ENCODE measurements at places on chromosomes 11 and 22.

GRCh38 chr22:29343313-29343805 lies 27.9 kb upstream of the RASL10A start:
- DNase-seq = peak; percentile 74

GRCh38 chr11:95821640-95822039 lies 31.3 kb downstream of the CEP57 start:
- peak; percentile 56 for DNase-seq

- DNase-seq = peak; percentile 18
Observed at GRCh38 chr11:129992161-129992944, 10.3 kb downstream of the PRDM10 start.

DNA sequence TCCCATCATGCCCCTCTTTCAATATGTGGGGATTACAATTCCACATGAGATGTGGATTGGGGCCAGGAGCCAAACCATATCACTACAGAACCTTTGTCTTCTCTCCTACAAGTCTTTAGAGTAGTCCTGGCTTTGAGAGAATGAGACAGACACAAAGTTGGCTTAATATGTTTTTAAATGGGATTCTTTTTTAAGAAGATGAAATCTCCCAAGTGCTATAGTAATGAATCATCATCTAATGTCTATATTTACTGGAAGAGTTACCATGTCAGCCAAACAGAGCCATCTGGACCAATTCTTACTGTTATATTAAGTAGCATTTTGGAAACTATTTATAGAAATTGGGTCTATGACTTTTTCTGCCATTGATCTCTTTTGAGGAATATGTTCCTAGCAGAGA lies 38.1 kb upstream of the CARD18 start:
- peak; percentile 89 for DNase-seq

DNA sequence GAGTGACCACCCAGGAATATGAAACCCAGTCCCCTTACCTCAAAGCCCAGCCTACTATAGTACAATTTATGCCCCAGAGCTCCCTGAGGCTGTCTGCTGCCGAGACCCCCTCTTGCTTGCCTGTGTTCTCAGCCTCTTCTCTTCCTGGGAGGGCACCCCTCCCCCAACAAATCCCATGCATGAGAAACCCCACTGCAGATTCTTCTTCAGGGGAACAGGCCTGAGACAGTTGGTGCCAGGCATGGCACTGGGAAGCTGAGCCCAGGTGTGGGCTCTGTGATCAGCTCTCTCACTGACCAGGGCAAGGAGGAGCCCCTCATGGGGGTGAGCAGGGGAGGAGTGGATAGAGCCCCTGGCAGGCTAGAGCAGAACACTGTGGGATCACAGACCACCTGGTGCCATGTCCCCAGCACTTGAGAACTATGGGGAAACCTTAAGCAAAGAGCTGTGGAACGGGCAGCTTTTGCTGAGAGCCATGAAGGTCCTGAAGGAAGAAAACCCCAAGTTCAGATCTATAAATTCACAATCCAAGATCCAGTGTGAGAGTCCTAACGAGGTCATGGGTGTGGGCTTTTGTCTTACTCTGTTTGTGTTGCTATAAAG lies 46.5 kb upstream of the TH start:
- no peak for DNase-seq

GRCh38 chr11:76162336-76163288 lies 43.7 kb downstream of the WNT11 start:
- DNase-seq = no peak

GRCh38 chr22:37892566-37893335 lies 13.3 kb upstream of the MICALL1 start:
- DNase-seq = no peak

DNA sequence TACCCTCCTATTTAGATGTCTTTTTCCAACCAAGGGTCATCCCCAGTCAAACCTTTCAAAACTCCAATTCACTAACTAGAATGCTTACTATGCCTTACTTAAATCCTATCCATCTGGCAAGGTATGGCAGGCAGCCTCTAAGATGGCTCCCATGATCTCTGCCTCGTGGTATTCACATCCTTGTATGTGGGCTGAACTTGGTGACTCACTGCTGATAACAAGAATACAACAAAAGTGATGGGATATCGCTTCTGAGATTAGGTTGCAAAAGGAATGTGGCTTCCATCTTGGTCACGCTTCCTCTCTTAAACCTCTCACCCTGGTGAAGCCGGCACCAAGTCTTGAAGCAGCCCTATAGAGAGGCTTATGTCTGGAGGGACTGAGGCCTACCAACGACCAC lies 29.6 kb upstream of the UPB1 start:
- DNase-seq = peak; percentile 62

DNA sequence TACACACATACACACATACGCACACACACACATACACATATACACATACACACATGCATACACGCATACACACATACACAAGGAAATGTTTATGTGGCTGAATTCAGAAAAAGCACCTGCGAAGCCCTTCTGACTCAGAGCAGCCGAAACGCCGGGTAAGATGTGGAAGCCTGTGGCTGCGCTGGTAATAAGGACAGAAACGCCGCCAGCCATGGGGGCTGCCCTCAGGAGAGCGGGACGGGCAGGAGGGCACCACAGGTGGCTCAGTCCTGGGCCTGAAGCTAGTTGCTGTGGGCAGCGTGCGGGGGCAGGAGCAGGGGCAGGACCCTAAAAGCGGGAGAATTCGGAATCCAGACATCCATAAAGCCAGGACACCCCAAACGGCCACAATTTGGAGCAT lies 378.3 kb downstream of the BRD1 start:
- no peak for DNase-seq

GRCh38 chr11:33474866-33475265 lies 217.7 kb downstream of the HIPK3 start:
- no peak for DNase-seq

GRCh38 chr11:65492637-65493366 lies 6.0 kb upstream of the MALAT1 start:
- peak; percentile 93 for DNase-seq

DNA sequence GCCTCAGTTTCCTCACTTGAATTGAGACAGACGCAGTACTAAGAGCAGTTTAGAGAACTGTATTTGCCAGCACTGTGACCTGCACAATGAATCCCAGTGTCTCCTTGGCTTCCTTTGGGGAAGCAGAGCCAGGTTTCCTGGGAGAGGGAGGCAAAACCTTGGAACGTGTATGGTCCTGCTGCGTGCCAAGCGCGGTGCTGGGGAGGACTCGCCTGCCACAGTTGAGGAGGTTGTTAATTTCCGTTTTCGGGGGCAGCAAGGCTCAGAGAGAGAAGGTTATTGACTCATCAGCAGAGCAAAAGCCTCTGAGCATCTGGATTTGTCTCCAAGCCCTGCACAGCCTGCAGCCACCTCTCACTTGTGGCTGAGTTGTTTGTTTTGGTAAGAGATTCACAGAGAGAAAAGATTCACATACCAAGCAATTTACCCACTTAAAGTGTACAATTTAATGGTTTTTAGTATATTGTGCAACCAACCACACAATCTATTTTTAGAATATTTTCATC lies 10.8 kb downstream of the SYT12 start:
- DNase-seq = peak; percentile 96

DNA sequence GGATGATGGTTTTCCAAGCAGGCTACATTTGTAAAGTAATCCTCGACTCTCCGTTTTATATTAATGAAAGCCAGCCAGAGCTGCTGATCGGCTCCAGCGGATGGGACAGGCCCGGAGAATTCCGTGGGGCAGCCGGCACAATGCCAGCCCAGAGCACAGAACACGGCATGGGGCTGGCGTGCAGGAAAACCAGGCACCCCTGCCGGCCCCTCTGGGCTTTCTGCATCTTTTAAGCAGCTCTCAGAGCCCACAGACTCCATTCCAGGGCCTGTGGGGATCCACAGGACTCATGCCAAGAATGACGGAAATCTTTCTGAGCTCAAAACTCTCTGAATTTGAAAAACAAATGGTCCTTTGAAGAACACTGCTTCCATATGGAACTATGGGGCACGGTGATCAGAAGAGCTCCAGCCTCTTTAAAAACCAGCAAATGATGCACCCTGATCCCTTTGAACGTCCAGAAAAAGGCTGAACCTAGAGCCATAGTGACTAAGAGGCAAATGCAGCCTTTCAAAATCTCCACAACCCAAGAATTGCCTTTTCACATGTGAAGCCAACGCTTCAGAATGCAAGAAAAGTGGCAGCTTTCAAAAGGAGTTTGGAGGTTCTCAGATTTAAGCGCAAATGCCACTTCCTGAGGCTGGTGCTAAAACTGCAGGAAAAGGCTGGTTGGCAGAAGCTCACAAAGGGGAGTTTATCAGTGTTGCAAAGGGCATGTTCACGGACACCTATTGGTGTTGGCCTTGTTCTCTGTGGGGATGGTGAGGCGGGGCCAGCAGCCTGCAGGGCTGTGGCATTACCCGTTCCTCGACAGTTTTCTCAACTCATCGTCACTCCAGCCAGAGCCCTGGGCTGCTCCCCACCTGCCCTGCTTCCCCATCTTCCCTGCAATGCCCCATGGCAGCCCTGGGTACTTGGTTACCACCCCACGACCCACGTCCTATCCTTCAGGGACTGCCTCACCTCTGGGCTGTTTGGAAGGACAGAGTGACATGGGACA lies 212.5 kb downstream of the CTTN start:
- DNase-seq = peak; percentile 38

DNA sequence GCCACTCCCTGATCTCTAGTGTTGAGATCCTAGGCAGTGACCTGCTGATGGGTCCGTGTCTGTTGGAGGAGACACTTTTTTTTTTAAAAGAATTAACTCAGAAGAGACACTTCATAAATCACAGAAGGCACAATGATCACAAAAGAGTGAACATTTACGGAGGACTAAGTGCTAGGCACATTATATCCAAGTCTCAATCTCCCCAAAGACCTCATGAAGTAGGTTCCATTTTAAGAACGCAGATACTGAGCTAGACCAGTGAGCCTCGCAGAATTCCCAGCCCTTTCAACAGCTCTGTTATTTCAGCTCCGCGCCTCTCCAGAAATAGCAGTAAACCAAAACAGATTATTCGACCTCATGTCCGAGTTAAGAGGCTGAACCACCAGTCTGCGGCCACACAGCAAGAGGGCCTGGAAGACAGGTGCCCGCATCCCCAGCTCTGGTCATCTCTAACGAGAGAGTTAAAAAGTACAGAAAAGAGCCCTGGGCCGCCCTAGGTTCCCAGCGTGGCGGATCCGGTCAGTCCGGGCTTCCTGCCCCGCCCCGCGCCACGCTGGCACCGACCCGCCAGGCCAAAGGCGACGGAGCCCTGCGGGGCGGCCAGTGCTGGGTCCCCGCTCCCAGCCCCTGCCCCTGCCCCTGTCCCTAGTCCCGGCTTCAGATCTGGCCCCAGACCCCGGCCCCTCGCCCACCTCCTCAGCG lies 612 bp downstream of the XBP1 start:
- peak; percentile 63 for DNase-seq

- no peak for DNase-seq
Observed at GRCh38 chr22:19998991-19999820, 17.4 kb downstream of the ARVCF start.

- DNase-seq = no peak
Observed at GRCh38 chr11:73227571-73228211, 9.6 kb downstream of the P2RY2 start.

DNA sequence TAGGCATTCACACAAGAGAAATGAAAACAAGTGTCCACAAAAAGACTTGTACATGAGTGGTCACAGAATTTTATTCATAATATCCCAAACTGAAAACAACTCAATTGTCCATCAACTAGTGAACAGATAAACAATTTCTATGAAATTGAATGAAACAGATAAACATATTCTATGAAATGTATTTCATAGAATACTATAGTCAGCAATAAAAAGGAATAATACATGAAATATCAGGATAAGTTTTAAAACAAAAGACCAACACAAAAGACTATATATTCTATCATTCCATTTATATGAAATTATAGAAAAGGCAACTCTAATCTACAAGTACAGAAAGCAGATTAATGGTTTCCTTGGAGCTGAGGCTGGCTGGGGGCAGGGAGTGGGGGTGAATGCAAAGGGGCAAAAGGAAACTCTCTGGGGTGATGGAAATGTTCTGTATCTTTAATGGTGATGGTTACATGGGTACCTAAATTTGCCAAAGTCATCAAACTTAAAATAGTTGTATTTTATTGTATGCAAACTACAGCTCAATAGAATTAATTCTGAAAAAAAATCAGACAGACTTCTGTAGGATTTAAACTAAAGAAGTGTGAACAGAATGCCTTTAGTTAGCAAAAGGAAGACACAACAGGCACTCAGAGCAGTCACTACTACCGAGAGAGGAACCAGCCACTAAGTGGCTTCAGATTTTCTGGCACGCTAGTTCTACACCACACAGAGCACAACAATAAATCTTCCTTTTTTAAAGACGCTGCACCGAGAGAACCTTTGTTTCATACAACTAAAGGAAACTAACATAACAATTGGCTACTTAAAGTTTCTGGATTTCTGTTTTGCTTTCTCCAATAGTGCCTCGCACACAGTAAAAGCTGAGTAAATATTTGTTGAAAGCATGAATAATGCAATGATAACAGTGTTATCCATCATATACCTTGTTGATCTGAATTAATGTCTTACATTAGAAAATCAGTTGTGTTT lies 15.4 kb downstream of the CCDC34 start:
- DNase-seq = no peak

- peak; percentile 33 for DNase-seq
Observed at GRCh38 chr11:115409691-115410220, 94.5 kb downstream of the CADM1 start.

- DNase-seq = no peak
Observed at GRCh38 chr11:127114035-127114434, 113.5 kb upstream of the KIRREL3 start.

DNA sequence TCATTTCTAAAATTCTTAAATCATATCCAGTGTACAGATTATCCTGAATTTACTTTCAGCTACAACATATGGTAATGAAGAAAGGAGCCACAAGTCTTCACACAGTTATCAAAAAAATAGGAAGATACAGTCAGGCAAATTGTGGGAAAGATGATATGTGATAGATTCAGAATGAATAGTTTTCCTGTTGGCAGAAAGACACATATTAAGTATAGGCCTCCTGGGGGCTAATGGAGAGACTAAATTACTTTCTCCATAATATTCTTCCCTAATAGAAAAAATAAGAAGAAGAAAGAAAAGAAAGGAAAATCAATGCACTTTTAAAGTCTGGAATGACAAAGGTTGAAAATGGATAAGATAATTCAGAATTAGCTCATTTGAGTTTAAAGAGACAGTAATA lies 2073.5 kb downstream of the LRRC4C start:
- DNase-seq = no peak

- peak; percentile 5 for DNase-seq
Observed at GRCh38 chr11:18748766-18749365, 22.9 kb upstream of the IGSF22 start.

- no peak for DNase-seq
Observed at GRCh38 chr11:96579656-96580055, 189.8 kb downstream of the JRKL start.

GRCh38 chr11:77517753-77518152 lies 43.9 kb upstream of the PAK1 start:
- no peak for DNase-seq

GRCh38 chr22:49909476-49910205 lies 8.6 kb downstream of the ALG12 start:
- no peak for DNase-seq

- DNase-seq = no peak
Observed at GRCh38 chr11:96105944-96106343, 182.0 kb upstream of the MTMR2 start.

GRCh38 chr11:32830796-32831195 lies 1.1 kb downstream of the PRRG4 start:
- no peak for DNase-seq
